Thymus (tissue), 14 donors: ENCODE measurements at places on chromosomes 16 and 17.

- no peak for DNase-seq
Observed at GRCh38 chr16:74817851-74818250, 43.2 kb upstream of the FA2H start.

DNA sequence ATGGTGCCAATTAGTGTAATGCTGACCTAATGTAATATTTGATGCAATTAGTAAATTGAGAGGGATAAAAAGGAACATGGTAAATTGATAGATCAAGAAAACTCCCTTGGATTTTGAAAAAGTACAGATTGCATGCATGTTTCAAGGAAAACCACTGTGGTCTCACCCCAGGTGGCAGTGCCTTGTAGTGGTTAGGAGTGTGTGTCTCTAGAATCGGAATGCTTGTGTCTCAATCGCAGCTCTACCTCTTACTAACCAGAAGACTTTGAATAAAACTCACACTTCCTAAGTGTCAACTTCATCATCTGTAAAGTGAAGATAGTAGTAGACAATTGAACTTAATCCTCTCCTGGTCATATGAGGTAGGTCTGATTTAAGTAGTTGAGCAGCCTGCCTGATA lies 128.9 kb upstream of the GOT2 start:
- DNase-seq = no peak

DNA sequence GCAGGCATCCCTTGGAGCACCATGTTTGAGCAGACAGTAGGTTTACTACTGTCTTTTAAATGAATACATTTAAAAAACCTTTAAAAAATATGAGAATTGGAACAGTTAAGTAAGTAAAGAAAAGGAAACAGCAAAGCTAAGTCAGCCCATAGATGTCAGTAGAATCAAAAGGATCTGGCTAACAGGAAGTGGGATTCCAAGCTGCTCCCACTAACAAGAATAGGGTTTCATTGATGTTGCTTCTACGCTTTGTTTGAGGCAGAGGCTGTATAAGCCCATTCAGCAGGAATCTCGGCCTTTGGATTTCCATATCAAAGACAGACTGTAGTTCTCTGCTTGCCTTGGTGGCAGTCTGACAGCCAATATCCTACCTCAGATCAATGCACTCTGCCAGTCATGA lies 122.9 kb upstream of the ELAC2 start:
- DNase-seq = no peak

GRCh38 chr17:60529806-60530205 lies 3.8 kb upstream of the APPBP2 start:
- no peak for DNase-seq

GRCh38 chr17:47117386-47117785 lies 71.7 kb downstream of the CDC27 start:
- no peak for DNase-seq

- DNase-seq = no peak
Observed at GRCh38 chr17:55601874-55602364, 90.7 kb upstream of the SMIM36 start.

DNA sequence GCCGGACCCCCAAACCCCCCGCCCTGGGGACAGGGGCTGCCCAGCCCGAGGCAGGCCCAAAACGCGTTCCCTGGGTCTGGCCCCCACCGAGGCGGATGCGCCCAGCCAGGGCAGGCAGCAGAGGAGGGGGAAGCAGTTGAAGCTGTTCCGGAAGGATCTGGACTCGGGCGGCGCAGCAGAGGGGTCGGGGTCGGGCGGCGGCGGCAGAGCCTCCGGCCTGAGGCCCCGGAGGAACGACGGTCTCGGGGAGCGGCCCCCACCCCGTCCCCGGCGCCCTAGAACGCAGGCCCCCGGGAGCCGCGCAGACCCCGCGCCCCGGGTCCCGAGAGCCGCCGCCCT lies 22.9 kb upstream of the ZFPM1 start:
- DNase-seq = no peak

DNA sequence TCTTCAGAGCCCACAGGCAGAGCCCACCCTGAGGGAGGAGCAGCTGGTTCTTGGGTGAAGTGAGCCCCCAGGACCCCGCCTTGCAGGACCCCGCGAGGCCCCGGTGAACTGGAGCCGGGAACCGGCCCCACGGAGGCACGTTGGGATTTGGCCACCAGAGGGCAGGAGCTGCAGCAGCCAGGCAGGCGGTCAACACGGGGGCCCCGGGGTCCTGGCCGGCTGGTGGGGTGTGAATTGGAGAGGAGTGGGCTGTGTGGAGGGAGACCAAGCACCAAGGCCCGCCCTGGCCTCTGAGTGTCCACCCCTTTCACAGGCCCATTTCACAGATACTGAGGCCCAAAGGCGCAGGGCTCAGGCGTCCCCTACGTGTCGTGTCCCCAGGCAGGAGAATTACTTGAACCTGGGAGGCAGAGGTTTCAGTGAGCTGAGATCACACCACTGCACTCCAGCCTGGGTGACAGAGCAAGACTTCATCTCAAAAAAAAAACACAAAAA lies 2.2 kb downstream of the DPEP1 start:
- DNase-seq = no peak

DNA sequence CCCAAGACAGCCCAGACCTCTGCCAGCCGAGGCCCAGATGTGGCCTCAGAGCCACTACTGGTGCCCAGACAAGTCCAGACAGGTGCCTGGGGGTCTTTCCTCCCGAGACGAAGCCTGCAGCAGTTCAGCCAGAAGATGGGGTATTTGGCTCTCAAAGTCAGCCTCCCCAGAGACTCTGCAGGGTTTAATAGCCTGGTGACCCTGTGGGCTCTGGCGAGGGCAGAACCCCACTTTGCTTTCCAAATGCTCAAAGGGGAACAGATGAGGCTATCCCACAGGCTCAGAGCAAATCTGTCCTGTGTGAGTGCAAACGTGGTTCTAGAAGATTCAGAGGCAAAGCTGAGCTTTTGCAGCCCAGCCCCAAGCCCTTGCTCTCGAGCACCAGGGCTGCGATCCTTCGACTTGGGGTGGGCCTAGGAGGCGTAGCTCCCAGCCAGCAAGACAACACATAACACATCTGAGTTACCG lies 236.0 kb downstream of the MRTFB start:
- no peak for DNase-seq

- no peak for DNase-seq
Observed at GRCh38 chr17:30380643-30381339, 2.1 kb downstream of the CPD start.

DNA sequence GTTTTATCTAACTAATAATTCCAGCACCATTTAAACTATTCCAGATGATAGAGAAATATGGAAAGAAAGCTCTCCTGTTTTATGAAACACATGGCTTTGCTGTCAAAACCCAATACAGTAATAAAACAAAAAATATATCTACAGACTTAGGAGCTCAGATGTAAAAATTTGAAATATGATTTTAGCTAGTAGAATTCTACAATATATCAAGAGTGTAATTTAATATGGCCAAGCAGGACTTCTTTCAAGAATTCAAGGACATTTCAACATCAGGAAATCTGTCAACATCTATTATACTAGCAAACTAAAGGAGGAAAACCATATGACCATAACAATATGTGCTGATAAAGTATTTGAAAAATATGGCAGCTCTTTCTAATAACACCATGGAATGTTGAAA lies 57.5 kb downstream of the CCDC182 start:
- no peak for DNase-seq

- no peak for DNase-seq
Observed at GRCh38 chr17:17547210-17547764, 44.2 kb downstream of the PEMT start.
